NCI-H1417 treated with DMSO at 0.1 percent for 48 hours (cell line): ENCODE measurements at places on chromosomes 1 and 21.

- DNase-seq = no peak
These were observed 60.0 kb upstream of the NTPCR start for GRCh38 chr1:232890340-232890943.

- DNase-seq = no peak
These were observed 4.9 kb upstream of the TTLL10 start for GRCh38 chr1:1168451-1169411.

- DNase-seq = no peak
These were observed 60.4 kb downstream of the IL12RB2 start for GRCh38 chr1:67368046-67368514.

GRCh38 chr1:53348486-53349368 lies 20.9 kb upstream of the LRP8 start:
- DNase-seq = no peak

DNA sequence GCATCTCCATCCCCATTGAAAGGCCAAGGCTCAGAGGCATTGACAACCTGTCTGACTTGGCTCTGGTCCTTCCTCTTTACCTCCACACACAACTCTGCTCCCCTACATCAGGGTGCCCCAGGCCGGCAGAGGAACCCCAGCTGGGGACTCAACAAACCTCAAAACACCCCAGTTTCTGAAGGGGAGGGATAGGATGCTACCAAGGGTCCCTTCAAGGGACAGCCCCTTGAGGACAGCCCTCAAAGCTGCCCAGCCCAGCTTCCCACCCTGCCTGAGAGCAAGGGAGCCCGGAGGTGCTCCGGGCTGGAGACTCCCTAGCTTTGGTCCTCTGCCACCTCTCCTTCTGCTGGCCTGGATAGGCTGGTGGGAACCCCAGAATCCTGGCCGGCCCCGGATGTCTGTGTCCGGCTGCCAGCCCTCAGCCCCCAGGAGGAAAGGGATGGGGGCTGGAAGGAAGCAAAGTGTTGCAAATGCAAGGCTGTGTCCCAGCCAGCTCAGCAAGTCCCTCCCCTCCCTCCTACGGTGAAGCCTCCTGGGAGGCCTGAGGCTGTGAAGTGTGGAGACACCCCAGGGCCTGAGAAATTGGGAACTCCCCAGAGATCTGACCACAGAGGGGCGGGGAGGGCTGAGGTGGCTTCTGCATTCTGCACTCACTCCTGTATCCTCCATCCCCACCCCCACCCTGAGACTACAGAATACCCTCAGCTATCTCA lies 1.1 kb upstream of the MARCKSL1 start:
- DNase-seq = no peak

DNA sequence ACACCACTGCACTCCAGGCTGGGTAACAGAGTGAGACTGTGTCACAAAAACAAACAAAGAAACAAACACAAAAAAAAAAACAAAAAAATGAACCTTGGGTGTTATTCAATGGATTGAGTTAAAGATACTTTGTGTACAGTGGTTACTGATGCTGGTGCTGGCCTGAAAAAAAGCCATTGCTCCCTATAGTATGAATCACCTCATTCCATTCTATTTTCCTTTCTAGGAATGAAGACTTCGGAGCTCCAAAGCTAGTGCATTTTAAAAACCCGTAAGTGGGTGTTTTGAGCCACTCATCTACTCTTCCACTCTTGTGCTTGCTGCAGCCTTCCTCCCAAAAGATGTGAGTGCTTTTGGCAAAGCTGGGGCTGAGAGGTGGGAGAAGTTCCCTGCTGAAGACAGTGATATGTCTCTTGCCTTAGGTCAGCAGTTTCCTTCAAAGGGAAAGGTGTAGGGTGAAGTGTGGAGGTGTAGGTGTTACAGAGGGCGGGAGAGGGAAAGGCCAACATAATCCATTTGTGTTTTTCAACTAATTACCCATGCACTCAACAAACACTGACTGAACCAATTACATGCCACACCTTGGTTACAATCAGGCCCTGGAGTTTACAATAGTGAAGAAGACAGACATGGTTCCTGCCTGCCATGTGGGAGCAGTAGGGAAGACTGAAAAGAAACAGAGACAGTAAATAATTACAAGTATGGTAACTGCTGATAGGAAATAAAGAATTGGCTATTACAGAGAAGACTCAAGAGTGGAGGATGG lies 55.0 kb upstream of the SERBP1 start:
- no peak for DNase-seq

DNA sequence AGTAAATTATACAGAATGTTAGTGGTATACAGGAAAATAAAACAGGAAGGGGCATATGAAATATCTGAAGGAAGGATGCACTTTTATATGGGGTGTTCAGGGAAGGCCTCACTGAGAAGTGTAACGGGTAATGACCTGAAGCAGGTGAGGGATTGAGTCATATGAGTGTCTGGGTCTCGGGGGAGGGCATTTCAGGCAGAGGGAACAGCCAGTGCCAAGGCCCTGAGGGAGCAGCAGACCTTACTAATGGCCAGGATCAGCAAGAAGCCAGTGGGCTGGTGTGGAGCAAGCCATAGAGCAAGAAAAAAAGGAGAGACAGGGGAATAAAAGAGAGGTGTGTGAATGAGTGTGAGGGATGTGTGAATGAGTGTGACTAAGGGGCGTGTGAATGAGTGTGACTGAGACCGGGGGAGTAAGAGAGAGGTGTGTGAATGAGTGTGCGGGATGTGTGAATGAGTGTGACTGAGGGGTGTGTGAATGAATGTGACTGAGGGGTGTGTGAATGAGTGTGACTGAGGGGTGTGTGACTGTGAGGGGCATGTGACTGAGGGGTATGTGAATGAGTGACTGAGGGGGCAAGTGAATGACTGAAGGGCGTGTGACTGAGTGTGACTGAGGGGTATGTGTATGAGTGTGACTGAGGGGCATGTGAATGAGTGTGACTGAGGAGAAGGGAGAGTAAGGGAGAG lies 107.2 kb downstream of the GLIS1 start:
- DNase-seq = no peak

DNA sequence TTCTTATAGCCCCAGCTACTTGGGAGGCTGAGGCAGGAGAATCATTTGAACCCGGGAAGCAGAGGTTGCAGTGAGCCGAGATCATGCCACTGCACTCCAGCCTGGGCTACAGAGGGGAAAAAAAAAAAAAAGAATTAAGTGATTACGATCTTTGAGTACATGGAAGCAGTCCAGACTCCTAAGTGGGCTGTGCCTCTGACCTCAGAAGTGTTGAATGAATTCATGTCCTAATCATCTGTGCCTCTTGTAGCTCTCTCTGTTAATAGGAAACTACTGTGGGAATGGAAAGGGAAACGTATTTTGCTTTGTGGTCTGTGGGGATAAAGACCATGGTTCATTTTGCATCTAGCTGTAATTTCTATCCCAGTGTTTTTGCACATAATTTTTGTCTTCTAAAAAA lies 8.4 kb upstream of the IVNS1ABP start:
- DNase-seq = no peak

- no peak for DNase-seq
These were observed 17.9 kb downstream of the UBE4B start for GRCh38 chr1:10050611-10051010.

GRCh38 chr1:12690156-12690555 lies 25.8 kb upstream of the AADACL3 start:
- DNase-seq = no peak

DNA sequence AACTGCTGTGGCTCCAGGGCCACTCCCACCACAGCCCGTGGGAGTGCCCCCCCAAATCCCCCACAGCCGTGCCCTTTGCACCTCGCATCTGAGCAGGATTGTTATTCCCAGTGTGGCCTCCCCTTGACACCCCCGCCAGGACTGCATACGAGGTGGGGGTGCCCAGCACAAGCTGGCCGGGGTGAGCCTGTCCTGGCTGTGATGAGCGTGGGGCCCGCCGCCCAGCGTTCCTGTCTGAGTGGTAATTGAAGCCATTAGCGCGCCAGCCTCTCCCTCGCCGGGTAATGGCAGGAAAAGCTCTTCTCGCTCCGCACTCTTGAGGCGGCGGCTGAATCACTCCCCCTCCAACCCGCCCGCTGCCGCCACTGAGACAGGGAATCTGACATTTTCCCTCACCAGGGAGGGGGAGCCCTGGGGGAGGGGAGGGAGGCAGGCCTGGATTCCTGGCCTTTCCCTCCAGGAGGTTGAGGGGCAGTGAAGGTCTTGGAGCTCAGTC lies 27.7 kb downstream of the PTPRF start:
- peak; percentile 37 for DNase-seq

DNA sequence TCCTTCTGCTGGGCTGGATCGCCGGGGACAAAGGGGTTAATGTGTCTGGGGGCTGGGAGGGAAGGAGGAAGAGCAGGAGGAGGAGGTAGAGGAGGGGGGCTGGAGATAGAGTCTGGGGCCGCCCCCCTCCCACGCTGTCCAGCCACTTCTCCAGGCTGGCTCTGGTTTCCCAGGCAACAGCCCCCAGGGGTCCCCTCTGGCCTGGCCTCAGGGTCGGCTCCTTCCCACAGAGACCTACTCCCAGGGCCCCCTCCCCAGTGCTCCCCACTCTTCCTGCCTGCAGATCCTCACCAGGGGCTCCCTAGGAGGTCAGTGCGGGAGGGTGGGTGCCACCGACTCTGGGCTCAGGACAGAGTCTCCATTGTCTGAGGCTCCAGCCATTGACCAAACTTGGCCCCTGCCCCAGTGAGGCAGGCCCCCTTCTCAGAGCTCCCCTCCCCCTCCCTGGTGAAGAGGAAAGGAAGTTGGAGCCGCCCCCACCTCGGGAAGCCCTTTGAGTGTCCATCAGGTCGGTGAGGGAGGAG lies 34.1 kb downstream of the ARHGEF10L start:
- DNase-seq = no peak

DNA sequence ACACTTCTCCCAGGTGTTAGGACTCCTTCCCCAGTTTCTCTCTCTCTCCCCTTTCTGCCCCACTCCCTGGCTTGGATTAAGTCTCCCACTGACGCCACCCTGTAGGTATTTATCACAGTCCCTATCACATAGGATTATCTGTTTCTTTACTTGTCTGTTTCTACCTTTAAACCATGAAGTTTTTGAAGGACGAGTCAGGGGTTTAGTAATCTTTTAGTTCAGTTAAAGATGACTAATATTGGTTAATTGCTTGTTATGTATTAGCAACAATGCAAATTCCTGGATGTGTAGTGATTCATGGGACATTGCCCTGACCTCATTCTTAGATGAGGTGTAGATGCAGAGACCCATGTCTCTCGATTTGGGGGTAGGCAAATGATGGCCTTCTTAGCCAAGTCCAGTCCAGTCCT lies 6.4 kb downstream of the LAMC1 start:
- DNase-seq = no peak
